Activated T-helper 1 cell treated with anti-CD3 and anti-CD28 coated beads, Interleukin-2, amount 50 U/mL, for 16 hours (primary cell): ENCODE measurements at places on chromosomes 6 and 20.

- DNase-seq, result no peak
Observed at GRCh38 chr20:46119028-46119546, 973 bp downstream of the CD40 start.

DNA sequence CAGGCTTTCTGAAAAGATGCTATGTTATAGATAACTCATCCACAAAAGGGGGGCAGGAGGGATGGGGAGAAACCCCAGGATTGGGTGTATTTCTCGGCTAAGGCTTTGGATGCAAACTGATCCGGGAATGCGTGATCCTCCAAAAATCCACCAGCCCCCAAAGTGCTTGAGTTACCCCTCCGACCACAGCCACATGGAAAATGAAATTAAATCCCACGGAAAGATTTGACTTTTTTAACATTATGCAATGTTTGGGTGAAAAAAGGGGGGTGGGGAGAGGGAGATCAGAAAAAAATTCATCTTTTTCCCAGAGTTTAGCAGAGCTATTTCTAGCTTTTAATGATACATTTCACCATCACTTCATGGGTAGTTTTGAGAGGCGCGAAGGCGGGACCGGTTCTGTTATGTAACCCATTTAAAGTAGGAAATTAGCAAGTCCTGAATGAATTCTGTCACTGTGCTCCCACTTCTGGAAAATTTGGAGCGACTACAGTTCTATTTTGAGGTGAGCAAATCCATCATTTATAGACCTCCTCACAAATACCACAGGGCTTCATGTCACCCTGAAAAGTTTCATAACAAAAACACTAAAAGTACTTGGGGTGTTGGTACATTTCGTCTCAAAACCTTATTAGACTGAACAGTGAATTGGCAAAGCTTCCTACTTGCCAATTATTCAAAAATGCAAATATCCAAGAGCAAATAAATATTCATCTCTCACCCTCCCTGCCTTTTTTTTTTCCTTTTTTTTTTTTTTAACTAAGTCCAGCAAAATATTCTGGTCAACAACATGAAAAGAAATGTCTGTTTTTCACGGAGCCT is 51.9 kb upstream of the NFATC2 start:
- DNase-seq, result no peak

GRCh38 chr20:40192529-40192928 is 496.5 kb downstream of the MAFB start:
- DNase-seq, result no peak

DNA sequence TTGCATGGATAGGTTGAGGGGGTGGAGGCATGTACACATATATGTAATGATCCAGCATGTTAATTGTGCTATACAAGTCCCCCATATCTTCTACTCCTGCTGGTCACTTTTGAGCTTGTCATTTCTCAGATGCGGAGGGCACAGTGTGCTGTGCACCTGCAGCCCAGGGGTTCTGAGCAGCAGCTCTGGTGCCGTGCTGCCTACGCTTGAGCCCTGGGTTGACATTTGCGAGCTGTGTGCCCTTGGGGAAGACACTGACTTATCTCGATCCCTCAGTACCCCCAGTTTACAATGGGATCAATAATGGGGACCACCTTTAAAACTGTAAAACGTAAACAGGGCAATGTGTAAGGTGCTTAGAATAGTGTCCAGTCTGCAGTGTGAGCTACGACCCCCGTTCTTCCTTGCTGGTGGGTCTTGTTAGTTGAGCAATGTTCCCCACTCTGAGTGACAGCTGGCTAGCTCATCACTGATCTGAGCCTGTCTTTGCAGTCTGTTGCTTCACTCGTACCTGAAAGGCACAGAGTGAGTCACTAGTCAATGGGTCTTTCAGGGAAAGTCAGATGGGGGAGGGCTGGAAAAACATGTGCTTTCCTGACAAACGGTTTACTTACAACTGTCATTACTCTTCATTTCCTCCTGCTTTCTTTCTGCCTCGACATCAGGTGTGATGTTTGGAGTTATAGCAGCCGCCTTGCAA is 91.7 kb downstream of the SLC2A10 start:
- no peak for DNase-seq

DNA sequence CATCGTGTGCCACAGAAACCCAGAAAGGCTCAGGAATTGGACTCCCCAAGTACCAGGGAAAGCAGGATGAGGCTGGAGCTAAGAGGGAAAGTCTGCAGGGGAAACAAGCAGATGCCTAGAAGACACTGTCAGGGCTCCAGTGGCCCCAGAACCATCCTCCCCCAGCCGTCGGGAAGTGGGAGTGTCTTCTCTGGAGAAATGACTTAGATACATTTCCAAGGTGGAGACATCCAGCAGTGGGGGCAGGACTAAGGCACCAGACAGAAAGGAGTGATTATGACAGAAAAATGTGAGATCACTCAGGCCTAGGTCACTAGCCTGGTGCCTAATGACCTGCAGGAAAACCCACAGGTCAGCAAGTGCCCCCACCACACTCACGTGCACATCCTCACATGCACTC is 36.0 kb upstream of the VSX1 start:
- DNase-seq, result no peak

GRCh38 chr20:49375170-49375569 is 97.3 kb upstream of the ZNFX1 start:
- DNase-seq, result no peak

- DNase-seq, result no peak
Observed at GRCh38 chr6:811831-812230, 118.9 kb upstream of the EXOC2 start.

- no peak for DNase-seq
Observed at GRCh38 chr6:160986851-160987250, 4.7 kb upstream of the MAP3K4 start.

DNA sequence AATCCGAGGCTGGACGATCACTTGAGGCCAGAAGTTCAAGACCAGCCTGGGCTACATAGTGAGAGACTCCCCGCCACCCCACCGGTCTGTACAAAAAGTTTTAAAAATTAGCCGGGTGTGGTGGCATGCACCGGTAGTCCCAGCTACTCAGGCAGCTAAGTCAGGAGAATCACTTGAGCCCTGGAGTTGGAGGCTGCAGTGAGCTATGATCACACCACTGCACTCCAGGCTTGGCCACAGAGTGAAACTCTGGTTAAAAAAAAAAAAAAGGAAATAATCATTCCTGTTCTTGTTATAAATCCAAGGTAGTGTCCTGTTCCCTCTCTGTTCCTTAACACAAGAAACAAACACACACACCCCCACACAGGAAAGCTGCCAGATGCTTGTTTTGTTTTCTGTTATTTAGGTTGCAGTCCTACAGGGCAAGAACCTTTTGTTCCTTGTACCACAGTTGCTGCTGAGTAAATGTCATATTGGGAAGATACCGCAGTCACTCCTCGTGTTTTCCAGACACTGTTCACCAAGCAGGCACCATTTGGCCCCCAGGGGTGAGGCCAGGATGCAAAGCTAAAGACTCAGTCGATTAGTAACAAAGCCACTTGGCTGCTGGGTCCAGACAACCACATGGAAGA is 28.9 kb downstream of the ASIP start:
- no peak for DNase-seq

- DNase-seq, result no peak
Observed at GRCh38 chr20:722822-723644, 45.3 kb downstream of the SLC52A3 start.

DNA sequence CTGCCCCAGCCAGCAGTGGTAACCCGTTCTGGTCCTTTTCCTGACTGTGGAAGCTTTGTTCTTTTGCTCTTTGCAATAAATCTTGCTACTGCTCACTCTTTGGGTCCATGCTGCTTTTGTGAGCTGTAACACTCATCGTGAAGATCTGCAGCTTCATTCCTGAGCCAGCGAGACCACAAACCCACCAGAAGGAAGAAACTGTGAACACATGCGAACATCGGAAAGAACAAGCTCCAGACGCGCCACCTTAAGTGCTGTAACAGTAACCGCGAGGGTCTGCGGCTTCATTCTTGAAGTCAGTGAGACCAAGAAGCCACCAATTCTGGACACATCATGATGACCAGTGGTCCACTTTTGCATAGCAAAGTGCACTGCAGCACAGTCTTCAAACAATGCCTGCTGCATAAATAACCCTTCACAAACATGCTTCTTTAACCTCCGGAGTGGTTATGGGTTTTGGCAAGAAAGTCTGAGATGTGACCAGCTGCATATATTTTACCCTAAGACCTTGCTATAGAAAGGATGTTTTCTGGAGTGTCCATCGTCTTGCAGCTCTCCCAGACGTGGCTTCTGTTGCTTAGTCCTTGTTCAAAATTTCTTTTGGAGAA is 8.9 kb upstream of the MUC22 start:
- DNase-seq, result no peak

DNA sequence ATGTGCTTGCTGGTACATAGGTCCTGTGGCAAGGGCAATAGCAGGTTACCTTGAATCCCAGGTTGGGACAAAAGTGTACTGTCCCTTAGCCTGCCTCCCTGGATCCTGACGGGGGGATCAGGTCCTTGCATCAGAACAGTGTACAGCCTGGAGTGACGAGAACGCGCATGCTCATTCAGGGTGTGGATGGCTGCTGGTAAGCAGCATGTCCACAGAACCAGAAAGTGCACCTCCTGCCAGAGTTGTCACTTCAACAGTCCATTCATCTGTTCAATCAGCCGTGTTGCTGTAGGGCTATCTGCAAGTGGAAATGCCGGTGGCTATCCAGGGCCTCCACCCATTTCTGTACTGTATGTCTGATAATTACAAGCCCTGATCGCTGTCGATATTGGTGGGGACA is 236.3 kb upstream of the SOX4 start:
- no peak for DNase-seq

DNA sequence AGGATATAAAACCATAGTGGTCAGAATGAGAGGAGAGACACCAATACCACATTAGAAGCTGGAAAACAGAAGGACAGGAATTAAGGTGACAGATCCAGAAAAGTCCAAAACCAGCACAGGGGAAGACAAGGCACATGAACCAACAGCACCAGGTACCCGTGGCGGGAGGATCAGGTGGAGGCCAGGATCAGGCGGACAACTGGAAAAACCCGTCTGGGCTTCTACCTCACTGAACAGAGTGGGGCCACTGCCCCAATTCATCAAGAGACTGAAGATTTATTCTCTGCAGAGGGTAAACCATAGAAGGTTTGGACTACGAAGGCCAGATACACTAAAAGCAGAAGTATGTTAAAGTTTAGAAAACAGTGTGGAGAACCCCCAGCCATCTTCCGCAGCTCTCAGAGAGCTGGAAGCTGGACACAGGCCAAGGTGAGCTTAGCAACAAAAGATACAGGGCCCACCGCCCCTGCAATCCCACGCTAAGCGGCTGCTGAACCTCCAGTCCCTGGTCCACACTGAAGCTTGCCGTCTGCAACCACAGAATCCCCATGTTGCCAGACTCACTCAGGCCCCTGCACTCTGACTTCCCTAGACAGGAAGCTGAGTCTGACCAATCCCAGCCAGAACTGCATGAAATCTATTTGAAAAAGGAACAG is 29.9 kb downstream of the ABHD12 start:
- DNase-seq, result no peak

- DNase-seq, result no peak
Observed at GRCh38 chr6:50921968-50922367, 103.3 kb downstream of the TFAP2B start.

GRCh38 chr20:62739581-62740285 is 31.1 kb downstream of the NTSR1 start:
- peak; percentile 19 for DNase-seq

DNA sequence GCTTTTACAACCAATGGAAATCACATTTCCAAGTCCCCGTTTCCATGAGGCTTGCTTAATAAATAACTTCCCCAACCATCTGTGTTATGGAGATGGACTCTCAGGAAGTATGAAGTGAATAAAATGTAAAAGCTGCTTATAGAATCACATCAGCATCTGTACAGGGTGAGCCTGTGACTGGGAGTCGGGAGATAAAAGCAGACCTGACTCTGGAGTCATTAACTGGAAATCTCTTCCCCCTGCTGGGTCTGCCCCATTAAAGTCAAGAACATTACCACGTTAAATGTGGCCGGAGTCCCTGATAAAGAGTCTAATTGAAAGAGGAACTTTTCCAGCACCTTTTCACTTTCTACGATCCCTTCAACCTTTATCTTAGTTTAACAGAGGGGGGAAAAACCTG is 368.5 kb downstream of the DOK5 start:
- no peak for DNase-seq

GRCh38 chr6:31915351-31915750 is 12.2 kb upstream of the C2 start:
- no peak for DNase-seq

- no peak for DNase-seq
Observed at GRCh38 chr20:46341074-46342009, 33.0 kb upstream of the CDH22 start.

DNA sequence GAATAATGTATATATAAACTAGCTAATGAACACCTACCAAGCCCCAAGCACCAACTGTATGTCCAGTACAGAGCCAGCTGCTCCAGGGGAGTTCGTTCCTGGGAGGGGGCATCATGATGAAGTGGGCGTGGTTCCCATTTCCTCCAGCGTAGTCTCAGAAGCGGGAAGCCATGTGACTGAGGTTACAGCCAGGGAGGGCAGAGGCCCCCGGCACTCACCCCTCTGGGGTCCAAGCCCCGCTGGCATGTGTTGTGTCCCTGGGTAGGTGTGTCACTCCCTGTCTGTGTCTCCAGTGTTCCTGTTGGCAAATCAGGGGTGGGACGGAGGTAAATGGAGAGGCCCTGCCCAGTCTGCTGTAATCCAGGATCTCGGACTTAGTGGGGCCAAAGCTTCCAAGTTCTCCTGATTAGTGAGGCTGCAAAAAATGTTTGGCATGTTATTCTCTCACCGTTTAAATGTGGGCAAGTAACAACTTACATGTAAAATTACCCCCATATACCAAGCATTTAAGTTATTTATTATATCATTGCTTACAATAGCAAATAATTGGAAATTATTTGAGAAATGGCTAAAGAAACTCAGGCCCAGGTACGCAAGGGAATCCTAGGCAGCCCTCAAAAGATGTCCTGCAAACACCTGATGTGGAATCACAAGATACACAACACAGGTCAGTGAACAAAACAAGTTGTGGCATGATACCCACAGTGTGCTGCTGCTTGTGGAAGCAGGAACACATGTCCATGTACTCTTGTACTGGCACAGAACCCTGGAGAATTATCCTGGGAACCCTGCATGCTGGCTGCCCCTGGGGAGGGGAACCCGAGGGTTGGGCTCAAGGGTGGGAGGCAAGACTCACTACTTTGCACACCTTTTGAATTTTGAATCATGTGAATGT is 22.2 kb downstream of the FAM110A start:
- DNase-seq, result no peak

DNA sequence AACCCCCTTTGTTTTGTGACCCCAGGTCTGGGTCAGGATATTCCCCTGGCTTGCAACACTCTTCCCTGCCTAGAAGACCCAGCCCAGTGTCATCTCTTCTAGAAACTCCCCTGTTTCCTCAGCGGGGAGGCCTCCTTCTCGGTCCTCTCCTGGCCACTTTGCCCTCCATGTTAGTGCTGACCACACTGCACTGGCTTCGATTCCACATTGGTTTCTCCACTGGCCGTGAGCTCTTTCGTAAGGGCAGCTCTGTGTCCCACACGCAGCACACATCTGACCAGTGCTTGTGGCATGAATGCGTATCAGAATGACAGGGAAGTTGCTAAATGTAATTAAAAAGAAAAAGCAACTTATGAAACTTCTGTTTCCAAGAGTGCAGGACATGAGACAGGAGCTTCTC is 49.4 kb upstream of the FNDC1 start:
- no peak for DNase-seq
